ENCODE measurements at places on chromosomes 7 and 10.

DNA sequence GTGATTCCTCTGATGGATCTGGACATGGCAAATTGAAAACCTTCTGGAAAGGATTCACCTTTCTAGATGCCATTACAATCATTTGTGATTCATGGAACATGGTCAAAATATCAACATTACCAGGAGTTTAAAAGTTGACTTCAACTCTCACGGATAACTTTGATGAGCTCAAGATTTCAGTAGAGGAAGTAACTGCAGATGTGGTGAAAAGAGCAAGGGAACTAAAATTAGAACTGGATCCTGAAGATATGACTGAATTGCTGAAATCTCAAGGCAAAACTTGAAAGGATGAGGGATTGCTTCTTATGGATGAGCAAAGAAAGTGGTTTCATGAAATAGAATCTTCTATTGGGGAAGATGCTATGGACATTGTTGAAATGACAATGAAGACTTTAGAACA lies 293.6 kb downstream of the ARHGAP12 start:
- no peak for DNase-seq

DNA sequence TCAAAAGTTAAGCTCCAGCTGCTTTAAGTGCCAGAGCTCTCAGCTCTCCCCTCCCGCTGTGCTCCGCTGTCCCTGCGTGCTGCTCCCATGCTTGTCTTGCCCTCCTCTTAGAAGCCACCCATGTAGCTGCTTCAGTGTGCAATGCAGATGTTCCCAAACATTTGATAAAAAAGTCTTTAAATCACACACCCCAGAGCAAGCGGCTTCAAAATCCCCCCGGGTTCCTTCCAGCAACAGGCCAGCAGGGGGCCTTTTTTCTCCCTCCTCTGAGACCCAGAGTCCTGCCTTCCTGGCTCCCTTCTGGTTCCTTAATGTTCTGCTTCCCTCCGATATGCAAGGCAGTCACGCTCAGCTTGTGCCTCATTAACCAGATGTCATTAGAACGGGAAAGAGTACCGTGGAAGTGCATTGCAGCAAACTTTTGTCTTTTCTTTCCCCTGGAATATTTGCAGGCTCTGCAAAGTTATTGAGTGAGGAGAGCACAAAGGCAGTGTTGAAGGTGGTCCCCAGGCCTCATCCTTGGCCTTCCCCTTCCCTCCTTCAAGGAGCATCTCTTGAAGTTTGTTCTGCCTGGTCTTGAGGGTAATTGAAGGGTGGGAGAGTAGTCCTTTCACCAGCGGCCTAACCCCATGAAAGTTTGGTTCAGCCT lies 25.5 kb downstream of the LDB3 start:
- peak; percentile 59 for DNase-seq

GRCh38 chr7:35505066-35505465 lies 189.9 kb downstream of the HERPUD2 start:
- no peak for DNase-seq

DNA sequence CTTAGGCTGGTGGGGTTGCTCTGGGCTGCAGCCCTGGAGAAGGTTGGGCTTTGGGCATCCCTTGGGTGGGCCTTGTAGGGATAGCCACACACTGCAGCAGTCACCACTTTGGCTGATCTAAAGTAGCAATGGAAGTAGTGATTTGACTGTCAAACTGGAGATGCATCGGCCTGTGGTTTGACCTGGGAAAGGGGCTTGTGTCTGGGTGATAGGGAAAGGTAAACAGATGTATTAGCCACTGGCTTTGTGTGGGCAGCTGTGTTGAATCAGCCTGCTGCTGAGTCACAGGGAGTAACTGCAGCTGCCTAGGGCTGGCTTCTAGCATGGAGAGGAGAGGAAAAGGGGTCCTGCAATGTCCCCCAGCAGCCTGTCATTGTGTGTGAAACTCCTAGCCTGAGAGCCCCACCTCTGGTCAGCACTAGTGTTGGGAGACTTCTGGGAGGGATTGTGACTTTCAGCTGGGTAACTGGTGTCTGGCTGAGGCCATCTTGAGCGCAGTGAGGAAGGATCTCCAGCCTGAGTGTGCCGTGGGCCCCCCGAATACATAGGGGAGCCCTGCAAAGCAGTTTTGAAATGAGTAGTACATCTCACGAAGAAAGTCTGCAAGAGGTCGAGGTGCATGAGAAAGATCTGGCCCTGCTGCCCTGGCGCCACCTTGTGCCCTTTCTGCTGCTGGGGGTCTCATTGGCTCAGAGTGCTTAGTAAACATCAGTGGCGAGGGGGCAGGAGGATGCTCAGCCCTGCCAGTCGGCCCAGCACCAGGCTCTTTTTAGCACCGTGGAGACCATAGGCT lies 117.3 kb downstream of the FANK1 start:
- no peak for DNase-seq

DNA sequence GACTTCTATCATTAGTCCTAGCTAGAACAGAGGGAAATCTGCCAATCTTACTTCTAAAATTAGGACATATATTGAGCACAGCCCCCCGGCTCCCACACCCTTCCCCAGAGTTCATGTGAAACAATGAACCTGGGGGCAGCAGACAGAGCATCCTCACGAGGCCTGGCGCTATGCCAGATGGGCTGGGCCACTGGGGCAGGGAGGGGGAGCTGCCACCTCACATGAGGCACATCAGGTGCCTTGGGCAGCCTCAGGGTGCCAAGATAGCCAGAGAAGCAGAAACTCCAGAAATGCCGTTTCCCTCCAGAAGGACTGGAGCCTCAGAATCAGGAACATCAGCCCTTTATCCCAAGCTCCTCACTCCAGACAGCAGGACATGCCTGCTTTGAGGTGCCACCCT lies 92.8 kb upstream of the LANCL2 start:
- DNase-seq: no peak

- no peak for DNase-seq
Observed at GRCh38 chr10:12561720-12562119, 212.4 kb downstream of the CAMK1D start.

DNA sequence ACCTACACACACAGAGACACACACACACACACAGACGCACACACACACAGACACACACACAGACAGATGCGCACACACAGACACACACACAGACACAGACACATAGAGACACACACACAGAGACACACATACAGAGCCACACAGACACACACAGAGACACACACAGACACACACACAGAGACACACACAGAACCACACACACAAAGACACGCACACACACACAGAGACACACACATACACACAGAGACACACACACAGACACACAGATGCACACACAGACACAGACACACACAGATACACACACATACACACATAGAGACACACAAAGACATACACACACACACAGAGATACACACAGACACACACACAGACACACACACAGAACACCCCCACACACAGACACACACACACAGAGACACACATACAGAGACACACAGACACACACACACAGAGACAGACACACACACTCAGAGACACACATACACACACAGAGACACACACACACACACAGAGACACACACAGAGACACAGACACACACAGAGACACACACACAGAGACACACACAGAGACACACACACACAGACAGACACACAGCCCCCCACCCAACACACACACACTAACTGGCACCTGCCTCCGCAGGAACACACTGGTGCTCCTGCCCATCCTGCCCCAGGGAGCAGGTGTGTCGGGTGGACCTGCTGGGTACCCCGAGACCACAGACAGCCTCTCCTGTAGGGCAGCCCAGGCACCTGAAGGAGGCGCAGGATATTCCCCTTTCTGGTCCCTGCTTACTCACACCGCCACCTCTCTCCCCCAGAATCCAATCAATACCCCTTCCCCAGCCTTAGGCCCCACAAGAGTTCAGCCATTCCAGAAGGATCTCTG lies 5.4 kb upstream of the FZD9 start:
- no peak for DNase-seq

DNA sequence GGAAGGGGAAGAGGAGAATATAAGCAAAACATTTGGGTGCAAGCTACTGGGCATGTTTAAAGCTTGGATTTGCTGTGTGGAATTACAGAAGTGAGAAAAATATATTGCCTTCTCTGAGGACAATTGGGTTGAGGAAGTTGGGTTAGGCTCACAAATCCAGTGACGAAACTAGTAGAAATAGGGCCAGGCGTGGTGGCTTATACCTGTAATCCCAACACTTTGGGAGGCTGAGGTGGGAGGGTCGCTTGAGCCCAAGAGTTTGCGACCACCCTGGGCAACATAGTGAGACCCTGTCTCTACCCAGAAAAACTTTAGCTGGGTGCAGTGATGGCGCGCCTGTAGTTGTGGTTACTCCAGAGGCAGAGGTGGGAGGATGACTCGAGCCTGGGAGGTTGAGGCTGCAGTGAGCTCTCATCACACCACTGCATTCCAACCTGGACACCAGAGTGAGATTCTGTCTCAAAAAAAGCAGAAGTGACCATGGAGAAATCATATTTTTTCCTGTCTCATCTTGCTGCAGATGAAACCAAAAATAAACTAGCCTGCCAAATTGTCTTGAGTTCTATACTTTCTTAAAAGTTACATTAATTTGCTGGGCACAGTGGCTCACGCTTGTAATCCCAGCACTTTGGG lies 22.4 kb downstream of the NRBF2 start:
- no peak for DNase-seq

DNA sequence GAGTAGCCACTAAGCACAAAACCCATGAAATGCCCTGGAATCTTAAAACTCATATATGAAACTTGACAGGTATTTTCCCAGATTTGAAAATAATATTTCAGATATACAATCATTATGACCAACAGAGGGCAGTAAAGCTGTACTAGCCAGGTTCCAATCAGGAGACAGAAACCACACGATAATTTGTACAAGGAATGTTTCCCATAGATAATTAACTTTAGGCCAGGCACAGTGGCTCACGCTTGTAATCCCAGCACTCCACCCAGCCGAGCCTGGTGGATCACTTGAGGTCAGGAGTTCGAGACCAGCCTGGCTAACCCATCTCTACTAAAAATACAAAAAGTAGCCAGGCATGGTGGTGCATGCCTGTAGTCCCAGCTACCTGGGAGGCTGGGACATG lies 31.0 kb upstream of the NUB1 start:
- DNase-seq: no peak

- DNase-seq: no peak
Observed at GRCh38 chr7:148290538-148290937, 300.0 kb upstream of the C7orf33 start.

DNA sequence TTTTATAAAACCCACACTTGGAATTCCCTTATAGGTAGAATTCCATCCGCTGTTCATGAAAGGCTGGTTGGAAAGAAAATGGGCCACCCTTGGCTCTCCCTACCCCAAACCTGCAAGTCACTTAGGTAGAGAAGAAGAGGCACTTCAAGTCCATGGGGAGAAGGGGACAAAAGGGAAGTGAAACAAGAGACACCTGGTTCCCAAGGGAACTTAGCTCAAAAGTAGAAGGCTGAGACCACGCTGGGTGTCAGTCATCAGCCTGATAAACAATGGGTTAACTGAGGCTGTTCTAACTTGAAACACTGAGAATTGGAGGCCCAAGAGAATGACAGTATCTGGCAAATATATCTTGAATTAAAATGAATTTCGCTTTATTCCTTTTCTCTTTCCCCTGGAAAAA lies 330.8 kb upstream of the NFE2L3 start:
- DNase-seq: no peak

DNA sequence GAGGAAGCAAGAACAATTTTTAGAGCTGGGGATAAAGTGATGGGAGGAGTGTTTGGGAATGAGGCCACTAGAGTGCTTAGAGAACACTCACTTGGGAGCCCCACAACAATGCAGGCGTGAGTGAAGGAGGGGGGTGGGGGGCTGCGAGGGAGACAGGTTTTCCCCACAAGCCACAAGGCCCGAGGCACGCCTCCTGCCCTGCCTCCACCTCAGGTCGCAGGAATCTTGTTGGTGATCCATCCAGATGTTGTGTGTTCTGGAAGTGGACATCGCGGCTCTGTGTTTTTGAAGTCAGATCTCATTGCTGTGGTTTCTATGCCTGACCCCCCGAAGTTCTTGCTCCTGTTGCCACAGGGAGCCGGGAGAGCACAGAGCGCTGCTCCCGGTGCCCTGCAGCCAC lies 178.0 kb upstream of the BMPER start:
- DNase-seq: no peak

DNA sequence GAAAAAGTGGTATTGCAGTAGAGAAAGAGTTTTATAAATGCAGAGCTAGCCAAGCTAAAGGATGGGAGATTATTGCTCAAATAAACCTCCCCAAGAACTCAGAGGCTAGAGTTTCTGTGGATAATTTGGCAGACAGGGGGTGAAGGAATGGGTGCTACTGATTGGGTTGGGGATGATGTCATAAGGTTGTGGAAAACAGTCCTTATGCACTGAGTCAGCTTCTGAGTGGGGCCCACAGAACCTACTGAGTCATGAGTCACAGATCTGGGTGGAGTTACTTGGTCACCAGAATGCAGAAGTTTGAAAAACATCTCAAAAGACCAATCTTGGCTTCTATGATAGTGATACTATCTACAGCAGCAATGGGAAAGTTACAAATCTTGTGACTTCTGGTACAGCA lies 1146.7 kb downstream of the TYW1 start:
- no peak for DNase-seq

- peak; percentile 79 for DNase-seq
Observed at GRCh38 chr7:22782616-22783232, 39.9 kb downstream of the TOMM7 start.

- DNase-seq: no peak
Observed at GRCh38 chr10:103500481-103500880, 7.0 kb downstream of the NEURL1 start.

- no peak for DNase-seq
Observed at GRCh38 chr10:113992471-113993011, 51.1 kb upstream of the ADRB1 start.

DNA sequence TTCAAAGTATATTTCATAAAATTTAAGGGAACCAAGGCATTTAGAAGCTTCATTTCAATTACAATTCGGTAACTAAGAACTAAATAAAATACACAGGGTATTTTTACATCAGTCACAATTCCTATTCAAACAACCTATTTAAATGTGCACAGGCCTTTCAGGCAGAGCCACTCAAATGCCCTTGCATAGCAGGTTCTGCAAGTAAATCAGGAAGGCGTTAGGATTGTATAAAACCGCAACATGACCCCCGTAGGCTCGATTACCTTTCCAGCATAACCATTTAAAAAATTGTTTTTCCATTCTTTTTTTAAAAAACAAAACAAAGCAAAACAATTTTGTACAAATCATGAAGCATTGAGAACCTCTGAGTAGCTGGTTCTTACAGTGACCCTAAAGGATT lies 289.9 kb upstream of the SP8 start:
- no peak for DNase-seq

- DNase-seq: no peak
Observed at GRCh38 chr7:33471636-33472242, 342.4 kb downstream of the BBS9 start.

Measured in body of pancreas (tissue), 4 donors.